IMR-90 (cell line): ENCODE measurements at places on chromosomes 12 and 14.

GRCh38 chr12:57216014-57216911 is at the start of gene NXPH4:
Gene NXPH4, plus strand, starts transcription at chr12:57216794. Its CDS starts 176 bp downstream, at chr12:57216970.
- DNase-seq, result no peak

DNA sequence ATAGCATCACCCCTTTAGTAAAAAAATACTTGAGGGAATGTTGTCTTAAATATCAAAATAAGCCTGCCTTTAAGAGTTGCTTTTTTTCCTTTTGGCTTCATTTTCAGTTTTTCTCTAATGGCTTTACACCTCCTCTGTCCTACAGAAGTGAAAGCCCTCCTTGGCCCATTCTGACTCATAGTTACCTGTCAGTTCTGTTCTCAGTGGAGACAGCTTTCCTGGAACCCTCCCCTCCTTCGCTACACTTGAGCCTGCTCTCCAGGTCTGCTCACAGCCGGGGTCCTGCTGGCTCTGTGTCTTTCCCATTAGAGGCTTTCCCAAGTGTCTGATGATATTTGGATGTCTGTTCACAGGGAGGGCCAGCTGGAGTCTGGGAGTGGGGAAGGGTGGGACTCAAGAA is 84.0 kb downstream of the PELI2 start:
- DNase-seq, result no peak

- DNase-seq, result peak; percentile 75
Measured at GRCh38 chr14:103296007-103296406, 38.0 kb upstream of the EIF5 start.

GRCh38 chr12:77401770-77402081 is 336.4 kb upstream of the E2F7 start:
- DNase-seq, result no peak

- DNase-seq, result peak; percentile 7
Measured at GRCh38 chr14:30657606-30658163, 35.6 kb downstream of the SCFD1 start.

GRCh38 chr12:54958048-54958658 is 26.4 kb downstream of the TESPA1 start:
- DNase-seq, result peak; percentile 72

GRCh38 chr12:117143008-117143532 is 43.9 kb upstream of the TESC start:
- peak; percentile 83 for DNase-seq

DNA sequence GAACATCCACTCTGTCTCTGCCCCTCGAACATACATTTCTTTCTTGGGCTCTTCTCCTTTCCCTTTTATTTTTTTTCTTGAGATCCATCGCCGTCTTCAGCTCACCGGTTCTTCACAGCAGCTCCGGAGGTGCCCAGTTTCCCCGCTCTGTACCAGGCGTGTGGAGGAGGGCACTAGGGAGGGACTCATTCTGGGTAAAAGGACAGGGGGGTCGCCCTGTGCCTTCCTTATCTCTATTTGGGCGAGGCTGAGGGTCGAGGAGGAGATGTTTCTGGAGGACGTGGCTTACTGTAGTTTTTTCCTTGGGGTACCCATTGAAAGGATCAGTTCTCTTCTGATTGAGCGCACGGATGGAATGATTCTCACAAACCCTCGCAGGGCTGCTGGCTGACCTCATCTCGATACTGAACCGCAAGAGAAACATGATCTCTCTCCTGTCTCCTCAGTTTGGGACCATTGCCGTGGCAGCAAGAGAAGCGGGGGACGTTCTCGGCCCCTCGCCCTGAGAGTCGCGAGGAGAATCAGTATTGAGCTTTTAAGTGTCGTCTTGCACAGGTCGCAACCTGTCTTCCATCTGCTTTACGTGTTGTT is 386 bp downstream of the LIN52 start:
- DNase-seq, result peak; percentile 55

DNA sequence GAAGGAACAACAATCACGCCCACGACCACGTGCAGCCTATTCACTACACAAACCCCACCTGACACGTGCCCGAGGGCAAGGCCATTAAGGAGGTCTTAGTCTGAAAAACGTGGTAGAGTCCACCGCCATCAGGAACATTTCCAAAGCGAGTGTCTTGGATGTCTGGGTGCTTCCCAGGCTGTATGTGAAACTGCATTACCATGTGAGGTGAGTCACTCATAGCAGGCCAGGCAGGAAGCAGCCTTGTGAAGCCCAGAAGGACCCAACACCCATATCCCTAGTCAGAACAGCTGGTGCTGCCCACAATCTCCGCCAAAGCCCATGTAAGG is 3.3 kb upstream of the KRT79 start:
- DNase-seq, result peak; percentile 91

DNA sequence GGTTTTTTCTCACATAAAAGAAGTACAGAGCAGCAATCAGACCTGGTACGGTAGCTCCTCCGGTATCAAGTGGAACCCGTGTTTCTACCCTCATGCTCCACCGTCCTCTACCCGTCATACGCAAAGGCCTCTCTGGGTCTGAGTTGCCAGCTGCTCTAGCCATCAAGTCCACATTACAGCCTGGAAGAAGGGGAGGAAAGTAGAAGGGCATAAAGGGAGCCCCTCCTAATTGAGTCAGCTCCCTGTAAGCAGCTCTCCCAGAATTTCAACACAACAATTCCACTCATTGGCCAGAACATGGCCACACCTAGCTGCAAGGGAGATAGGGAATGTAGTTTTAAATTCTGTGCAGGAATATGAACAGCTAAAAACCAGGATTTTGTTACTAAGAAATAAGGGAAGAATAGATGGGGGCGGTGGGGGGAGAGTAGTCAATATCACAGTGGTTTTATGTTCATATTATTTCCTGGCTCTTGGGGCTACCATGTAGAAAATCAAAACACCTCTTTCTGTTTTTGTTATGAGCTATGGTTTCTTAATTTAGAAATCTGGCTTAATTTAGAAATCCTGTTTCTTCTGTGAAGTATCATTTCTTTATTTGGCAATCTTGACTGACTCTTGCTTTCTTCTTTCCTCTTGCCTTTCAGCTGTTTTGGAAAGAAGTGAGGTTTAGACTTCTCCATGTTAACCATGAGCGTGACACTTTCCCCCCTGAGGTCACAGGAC is 103.9 kb downstream of the AKAP6 start:
- DNase-seq, result no peak

DNA sequence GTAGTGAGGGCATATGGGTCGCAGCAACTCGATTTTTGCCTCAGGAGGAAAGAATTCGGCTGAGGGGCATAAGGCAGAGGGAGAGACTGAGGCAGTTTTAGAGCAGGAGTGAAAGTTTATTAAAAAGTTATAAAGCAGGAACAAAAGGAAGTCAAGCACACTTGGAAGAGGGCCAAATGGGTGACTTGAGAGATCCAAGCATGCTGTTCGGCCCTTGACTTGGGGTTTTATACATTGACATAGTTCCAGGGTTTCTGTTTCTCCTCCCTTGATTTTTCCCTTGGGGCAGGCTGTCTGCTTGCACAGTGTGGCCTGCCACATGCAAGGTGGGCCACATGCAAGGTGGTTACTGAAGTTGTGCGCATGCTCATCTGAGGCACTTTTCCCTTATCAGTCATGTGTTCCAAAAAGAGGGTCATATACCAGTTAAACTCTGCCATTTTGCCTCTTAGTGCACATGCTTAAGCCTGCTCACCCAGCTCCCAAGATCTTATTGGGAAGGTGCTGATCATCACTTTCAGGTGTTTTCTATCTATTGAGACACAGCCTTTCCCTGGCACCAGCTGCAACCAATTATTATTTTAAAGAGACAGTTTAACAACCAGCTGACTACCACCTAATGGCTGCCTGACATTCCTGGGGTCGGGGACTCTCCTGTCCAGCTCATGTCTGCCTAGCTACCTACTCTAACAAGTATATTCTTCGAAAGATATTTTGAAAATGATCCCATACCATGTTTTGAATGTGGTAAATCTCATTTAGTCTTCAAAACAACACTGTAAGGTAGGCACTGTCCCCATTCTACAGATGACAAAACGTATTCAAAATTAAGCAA is 19.9 kb downstream of the PTGER2 start:
- DNase-seq, result peak; percentile 38

GRCh38 chr14:102668291-102668873 is 75.9 kb downstream of the RCOR1 start:
- DNase-seq, result no peak

- peak; percentile 83 for DNase-seq
Measured at GRCh38 chr12:29039013-29039412, 110.1 kb upstream of the FAR2 start.

DNA sequence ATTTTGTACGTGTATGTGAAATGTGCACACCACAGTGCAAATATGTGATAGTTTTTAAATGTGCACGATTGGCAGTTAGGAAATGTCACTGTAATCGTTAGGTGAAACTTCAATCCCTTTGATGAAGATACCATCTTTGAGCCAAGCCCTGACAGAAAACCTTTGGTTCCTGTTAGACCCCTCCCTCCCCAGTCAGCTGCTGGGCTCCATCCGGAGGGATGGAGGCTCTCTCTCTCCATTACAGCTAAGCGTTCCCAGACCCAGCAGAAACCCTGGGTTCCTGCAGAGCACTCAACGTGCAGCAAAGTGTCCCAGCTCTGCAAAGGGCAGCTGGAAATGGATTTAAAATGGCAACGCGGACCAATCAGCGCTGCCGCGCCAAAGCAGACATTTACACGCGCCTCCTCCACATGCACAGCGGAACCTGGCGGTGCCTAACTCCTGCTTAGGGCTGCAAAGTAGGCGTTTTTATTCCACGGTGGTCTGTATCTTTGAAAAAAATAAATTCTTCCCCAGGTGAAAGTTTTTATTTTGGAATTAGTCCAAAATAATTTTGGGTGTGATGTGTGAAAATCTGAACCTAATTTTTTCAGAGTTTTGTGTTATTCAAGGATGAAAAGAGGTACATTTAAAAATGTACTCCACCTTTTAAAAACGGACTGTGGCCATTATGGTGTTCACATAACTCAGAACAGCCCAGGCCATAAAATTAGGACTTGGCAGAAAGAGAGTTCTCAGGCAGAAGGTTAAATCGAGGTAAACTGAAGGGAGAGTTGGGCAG is 1.4 kb upstream of the HMGA2 start:
- peak; percentile 79 for DNase-seq

DNA sequence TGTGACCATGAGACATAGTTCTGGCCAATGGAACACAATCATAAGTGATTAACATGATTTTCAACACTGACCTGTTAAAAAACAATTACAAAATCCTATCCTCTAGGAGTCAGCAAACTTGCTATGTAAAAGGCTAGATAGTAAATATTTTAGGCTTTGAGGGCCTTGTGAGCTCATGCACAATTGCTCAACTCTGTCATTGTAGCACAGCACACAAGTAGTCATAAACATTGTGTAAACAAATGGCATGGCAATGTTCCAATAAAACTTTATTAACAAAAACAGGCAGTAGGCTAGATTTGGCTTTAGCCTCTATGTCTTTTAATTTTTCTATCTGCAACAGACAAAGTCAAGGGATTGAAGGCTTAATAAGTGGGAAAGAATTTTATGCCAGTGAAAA is 350.7 kb downstream of the C12orf50 start:
- DNase-seq, result peak; percentile 59

GRCh38 chr12:93404961-93405849 is 27.5 kb downstream of the NUDT4 start:
- DNase-seq, result no peak

GRCh38 chr14:75167325-75167724 is 9.1 kb downstream of the TMED10 start:
- DNase-seq, result no peak

GRCh38 chr12:52005903-52006703 is 643 bp upstream of the TAMALIN start:
- no peak for DNase-seq

GRCh38 chr12:50201987-50202521 is 34.9 kb upstream of the CERS5 start:
- DNase-seq, result peak; percentile 96

- no peak for DNase-seq
Measured at GRCh38 chr12:41514021-41514777, 326.1 kb downstream of the PDZRN4 start.

- no peak for DNase-seq
Measured at GRCh38 chr12:117114784-117115183, 15.6 kb upstream of the TESC start.

DNA sequence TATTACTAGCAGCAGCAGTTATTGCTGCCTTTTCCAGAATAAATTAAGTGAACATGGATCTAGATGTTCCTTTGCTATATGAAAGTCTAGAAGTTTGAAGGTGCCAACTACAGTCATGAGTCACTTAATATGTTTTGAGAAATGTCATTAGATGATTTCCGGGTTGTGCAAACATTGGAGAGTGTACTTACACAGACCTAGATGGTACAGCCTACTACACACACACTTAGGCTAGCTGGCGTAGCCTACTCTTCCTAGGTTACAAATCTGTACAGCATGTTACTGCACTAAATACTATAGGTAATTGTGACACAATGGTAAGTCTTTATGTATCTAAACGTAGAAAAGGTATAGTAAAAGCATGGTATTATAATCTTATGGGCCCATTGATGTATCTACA is 368.1 kb downstream of the PDZRN4 start:
- DNase-seq, result no peak

- no peak for DNase-seq
Measured at GRCh38 chr14:74444866-74445265, 18.9 kb upstream of the SYNDIG1L start.

- DNase-seq, result peak; percentile 79
Measured at GRCh38 chr12:109428037-109428629, 49.0 kb downstream of the KCTD10 start.
